ENCODE measurements at places on chromosomes 6 and 20.

DNA sequence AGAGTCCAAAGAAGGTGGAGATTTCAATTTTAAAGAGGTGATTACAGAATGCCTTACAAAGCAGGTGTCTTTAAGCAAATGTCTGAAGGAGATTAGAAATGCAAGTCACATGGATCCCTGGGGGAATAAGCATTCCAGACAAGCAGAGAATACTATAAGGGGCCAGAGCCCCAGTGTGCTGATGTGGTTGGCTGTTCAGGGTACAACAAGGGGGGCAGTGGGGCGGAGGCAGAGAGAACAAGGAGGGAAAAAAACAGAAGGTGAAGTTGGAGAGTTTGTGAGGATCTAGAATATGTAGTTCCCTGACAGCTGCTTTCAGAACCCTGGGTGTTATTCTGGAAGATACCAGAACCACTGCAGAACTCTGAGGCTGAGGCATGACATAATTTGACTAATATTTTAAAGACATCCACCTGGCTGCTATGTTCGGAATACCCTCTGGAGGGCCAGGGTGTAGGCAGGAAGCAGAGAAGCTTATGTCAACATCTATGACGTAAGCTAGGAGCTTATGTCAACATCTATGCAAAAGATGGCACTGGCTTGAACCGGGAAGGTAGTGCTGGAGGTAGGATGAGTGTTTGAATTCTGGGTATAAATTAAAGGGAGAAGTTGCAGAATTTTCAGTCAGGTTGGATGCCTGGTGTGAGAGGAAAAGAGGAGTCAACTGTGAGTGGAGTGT lies 276.3 kb upstream of the AGPAT4 start:
- no peak for DNase-seq

- DNase-seq = no peak
Measured at GRCh38 chr6:20583444-20583800, 49.2 kb downstream of the CDKAL1 start.

- no peak for DNase-seq
Measured at GRCh38 chr20:54710341-54710740, 234.9 kb downstream of the DOK5 start.

- DNase-seq = no peak
Measured at GRCh38 chr6:161971043-161971442, 697.2 kb upstream of the AGPAT4 start.

DNA sequence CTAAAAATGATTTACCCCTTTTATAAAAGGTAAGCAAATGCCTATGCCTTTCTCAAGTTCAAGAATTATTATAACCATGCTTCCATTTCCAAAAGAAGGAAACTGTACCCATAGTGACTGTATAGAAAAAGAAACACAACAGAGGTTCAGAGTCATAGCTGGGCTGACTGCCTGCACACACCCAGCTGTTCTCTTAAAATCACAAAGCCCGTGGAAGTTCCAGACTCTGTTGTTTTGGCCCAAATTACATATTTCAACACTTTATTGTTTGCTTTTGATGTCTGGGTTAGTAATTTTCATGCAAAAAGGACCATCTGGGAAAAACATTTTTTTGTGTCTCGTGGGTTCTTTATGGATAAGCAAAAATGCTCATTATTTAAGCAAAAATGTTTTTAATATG lies 99.2 kb downstream of the LCA5 start:
- no peak for DNase-seq

DNA sequence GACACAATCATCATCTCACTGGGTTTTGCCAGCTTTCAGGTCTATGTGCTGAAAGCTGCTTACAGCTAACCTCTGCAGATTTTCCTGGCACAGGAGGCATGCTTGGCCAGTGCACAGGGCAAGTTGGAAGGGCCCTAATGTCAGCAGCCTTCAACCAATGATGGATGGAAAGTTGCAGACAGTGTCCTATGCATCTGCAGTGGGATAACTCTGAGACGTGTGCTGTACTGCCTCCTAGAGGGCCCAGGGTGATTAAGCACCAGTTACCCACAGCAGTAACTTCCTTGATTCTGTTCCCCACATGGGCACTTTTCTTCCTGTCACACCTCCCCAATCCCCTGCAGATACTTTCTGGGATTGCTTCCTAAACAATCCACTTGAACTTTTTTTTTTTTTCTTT lies 38.6 kb downstream of the OVOL2 start:
- DNase-seq = peak; percentile 31

DNA sequence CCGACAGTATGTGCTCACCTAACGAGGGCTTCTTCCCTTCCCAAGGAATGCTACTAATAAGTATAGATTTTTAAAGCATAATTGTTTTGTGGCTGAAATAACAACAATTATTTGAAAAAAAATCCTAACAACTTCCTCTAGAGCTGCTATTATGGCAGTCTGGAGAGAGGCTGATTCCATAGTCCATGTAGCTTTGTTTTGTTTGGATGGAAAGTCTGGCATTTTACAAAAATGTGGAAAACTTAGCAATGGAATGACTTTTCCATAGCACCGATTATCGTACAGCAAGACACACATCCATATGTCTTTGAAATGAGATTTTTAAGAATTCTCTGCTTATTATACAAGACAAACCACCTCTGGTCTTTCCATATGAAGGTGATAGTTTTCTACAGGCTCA lies 252.4 kb upstream of the TAB2 start:
- no peak for DNase-seq

GRCh38 chr20:5364997-5365597 lies 48.3 kb upstream of the PROKR2 start:
- no peak for DNase-seq

GRCh38 chr6:20919677-20920385 lies 385.6 kb downstream of the CDKAL1 start:
- DNase-seq = no peak

DNA sequence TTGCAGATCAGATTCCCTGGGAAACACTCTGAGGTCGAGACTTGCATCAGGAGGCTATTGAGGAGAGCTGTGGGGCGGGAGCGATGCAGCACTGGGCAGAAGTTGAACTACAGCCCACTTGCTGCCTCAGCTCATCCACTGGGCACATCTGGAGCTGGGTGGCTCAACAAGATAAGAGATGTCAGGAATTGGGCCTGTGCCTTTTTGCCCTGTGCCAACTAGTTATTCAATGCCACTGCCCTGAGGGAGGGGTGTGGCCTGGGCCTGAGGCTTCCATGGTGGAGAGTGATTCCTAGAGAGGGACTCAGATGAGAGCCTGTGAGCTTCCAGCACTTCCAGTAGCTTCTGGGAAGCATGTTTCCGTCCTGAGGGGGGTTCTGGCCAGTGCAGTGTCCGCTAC lies 32.7 kb downstream of the BRPF3 start:
- DNase-seq = no peak

- no peak for DNase-seq
Measured at GRCh38 chr6:127864701-127865100, 36.2 kb downstream of the THEMIS start.

DNA sequence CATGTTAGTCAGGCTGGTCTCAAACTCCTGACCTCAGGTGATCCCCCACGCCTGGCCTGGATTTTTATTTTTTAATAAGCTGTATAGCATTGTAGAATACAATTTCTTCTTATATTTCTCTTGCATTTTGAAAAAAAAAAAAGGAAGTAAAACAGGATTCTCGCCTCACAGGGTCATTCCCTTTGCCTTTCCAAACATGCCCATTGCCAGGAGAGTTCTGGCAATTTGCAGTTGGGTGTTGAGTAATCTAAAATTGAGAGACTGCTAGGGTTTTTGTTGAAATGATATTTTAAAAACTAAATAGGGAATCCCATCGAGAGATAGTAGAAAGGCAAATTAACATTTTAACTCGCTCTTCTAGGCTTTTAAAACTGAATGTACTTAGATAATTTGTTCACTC lies 196.1 kb downstream of the JARID2 start:
- no peak for DNase-seq

- DNase-seq = no peak
Measured at GRCh38 chr6:5999688-6000608, 6.8 kb downstream of the NRN1 start.

GRCh38 chr6:41683523-41684310 lies 45.4 kb downstream of the MDFI start:
- peak; percentile 63 for DNase-seq

DNA sequence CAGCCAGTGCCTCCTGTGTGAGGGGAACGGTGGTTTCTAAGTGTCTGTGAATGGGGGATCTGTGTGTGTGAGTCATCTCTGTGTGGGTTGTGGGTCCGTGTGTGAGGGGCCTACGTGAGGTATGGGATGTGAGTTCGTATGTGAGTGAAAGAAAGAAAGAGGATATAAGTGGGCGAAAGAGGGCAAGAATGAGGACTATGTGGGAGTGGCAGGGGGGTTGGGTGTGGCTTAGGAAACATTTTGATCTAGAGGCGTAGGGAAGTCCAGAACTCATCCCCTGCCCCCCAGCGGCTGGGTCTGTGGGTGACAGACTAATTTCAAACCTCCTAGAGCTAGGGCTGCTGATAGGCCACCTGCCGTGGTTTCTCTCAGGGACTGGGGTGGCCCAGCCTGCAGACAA lies 35.5 kb downstream of the DHX35 start:
- DNase-seq = no peak

DNA sequence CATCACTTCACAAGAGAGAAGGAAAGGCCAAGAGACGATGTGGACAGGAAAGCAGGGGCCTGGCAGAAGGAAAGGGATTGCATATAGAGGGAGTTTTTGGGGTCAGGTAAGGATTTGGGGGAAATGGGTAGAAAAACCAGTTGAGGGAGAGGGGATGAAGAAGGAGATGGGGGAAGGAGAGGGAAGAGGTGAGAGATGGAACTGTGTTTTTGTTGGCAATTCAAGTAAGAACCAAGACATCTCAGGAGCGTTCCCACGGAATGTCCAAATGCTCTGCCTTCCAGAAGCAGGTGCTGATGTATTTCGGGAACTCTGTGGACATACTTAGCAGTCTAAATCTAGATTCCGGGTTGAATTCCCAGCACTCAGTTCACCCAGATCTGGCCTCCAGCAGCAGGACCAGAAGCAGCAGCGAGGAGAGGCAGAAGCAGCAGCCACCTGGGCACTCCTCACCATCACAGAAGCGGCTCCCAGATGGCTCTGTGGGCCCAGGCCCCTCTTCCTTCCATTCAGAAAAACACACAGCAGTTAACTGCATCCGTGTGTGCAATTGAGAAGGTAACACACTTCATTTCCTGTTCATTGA lies 88.8 kb downstream of the DZANK1 start:
- no peak for DNase-seq

DNA sequence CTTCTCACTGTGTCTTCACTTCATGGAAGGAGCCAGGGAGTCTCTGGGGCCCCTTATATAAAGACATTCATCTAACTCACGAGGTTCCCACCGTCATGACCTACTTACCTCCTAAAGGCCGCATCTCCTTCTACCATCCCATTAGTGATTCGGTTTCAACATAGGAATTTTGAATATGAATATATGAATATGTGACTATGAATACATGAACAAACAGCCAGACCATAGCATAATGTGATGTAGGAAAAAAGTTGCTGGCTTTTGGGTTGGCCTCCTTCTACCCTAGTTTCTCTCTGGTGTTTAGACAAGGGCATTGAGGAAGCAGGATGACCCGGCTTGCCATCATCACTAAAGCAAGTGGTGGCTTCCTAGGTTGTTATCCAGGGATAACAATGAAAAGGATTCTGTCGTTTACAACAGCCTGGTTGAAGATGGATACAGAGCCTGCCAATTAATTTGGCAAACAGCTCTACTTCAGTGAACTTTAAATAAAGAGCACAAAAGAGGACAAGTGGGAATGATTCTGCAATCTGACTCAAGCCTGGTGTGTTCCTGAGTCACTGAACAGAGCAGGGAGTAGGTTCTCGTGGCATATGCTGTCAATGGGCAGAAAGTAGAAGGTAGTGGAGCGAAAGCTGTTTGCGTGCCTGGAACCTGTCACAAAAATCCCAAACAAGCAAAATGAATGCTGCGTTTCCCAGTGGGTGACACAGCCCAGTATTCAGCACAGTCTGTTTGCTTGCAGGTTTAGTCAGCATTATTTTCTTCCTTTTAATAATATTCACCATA lies 44.0 kb upstream of the DOK5 start:
- DNase-seq = no peak

DNA sequence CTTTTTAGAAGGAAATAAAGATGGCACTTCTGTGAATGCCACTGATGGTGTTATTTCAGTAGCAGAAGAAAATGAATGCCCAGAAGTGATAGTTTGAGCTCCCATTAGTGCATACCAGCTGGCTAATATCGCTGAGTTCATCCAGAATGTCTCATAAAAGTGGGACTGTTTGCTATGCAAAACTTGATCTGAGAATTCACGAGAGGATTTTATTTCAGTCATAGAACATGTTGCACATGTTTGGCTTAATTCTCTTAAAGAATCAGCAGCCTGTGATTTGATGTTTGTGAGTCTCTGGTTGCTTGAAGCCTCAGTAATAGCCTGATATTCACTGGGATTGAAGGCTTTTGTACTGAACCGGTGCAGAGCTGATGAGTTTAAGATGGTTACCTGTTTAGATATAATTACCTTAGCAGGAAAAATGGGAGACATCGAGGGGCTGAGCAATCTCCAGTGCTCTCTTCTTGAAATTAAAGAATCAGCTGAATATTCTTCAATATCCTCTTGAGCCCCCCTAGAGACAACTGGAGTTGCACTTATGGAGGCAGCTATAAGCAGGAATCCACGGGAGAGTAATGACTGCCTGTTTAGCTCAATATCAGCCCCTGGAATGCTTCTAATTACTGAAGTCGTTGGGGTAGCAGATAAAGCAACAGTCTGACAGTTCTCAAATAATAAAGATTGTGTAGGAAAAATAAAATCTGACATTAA lies 955.5 kb downstream of the PHF3 start:
- DNase-seq = no peak

DNA sequence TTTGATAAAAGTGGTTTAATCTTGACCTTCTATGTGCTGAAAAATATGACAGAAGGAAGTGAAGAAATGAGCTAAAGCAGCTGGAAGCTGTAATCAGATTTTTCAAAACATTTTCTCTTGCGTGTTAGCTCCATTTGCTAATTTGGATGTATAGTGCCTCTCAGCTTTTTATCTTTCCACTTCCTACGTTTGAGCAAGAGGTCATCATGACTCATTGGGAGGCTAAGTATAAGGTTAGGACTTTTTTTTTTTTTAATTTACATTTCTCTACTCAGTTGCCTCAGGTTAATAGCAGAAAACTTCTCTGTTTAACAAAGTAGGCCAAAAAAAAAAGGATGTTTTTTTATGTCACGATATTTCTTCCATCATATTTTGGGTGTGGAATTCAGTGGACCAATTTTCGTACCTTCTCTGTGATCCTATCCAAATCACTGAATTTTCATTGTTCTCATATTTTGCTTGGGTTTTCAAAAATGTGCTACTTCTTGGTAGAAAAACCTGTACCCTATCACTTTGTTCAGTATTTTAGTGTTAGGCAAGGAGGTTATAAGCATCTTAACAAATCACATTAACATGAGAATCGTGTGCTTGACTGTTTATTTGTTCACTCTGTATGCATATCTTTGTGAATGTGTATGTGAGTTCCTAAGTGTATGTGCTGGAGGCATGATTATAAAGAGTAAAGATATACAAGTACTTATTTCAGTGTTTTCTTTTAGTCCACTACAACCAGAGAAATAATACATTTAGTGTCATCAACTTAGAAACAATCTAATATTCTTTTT lies 1028.3 kb upstream of the EYS start:
- no peak for DNase-seq
